ENCODE measurements at places on chromosomes 11 and 22.

GRCh38 chr11:19430346-19430745 is 189.6 kb upstream of the E2F8 start:
- DNase-seq: no peak

DNA sequence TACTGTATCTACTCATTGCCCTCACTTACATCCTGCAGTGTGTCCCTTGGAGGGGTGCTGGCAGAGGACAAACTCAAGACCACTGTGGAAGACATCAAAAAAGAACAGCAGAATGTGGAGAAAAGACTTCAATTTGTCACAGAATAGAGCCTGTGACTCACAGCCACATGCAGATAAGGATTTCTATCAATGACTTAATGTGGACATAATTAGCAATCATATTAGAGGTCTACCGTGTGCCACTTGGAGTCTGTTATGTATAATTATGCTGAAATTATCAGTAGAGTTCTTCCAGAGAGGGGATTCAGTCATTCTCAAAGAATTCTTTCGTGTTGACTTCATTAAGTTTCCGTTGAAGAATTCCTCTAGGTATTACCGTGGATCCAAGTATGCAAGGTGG is 473.5 kb downstream of the MIAT start:
- DNase-seq: no peak

DNA sequence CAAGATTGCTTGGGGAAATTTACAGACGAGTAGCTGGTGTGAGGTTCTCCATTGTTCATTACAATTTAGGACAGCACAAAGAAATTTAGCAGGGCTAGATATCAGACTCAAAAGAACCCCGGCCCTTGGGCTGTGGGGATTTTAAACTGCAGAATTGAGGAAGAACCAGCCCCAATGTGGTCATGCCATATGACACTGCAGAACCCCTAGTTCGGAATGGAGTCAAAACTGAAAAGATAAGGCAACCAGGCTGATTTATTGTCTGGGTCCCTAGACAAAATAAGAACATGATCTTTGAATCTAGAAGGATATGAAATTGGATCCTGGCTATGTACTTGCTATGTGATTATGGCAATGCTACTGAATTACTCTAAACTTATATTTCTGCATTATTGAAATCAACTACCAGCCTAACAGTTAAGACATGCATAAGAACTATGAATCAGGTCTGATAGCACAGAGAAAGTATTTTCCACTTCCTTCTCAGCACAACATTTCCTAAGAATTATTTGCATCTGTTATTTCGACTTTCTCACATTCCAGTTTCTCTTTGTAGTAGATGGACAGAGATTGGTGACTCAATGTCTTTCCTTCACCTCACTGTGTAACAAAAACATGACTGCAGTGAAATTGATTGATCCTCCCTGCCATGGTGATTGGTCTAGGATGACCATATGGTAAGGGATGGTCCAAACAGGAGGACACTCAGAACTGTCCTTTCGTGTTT is 13.2 kb downstream of the MMP3 start:
- DNase-seq: no peak

- no peak for DNase-seq
Observed at GRCh38 chr11:81394311-81394710, 1339.4 kb downstream of the FAM181B start.

GRCh38 chr11:33362051-33362910 is 105.1 kb downstream of the HIPK3 start:
- DNase-seq: peak; percentile 15

GRCh38 chr22:46864314-46865051 is 102.0 kb downstream of the TBC1D22A start:
- no peak for DNase-seq

DNA sequence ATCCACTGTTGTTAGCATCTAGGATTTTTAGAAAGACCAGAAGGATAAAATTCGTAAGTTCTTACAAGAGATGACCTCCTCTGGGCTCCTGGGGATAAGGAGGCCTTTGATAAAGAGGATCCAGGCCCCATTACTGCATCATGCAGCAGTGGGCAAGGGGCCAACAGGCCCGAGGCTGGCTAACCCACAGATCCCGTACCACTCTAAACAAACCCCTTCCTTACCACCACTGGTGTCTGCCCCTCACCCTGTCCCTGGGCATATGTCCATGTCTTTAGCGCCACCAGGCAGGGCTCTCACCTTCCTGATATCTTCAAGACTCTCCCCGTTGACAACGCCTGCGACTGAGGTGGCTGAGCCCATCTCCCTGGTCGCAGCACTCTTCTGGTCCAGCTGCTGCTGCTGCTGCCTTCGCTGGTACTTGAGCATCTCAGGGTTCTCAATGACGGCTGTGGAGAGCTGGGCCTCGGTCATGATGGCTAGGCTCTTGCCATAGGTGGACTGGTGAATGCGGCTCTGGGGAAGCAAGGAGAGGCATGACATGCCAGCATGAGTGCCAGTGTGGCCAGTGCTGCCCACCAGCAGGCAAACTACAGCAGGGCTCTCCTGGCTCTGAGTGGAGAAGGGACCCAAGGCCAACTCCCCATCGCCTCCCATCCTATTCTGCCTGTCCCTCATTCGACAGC is 46.2 kb downstream of the HIRA start:
- DNase-seq: no peak

DNA sequence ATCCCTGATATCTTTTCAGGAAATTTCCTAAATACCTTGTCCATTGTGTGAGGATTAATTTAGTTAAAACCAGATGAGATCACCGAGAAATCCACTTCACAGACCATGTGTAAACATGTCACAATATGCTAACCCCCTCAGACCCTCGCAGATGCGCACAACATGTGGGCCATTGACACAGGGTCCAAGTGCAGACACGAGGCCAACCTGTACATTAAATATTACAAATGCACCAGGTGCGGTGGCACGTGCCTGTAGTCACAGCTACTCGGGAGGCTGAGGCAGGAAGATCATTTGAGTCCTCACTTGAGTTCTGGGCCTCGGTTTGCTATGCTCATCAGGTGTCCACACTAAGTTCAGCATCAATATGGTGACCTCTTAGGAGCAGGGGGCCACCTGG is 9.9 kb upstream of the TMPRSS4 start:
- DNase-seq: no peak

DNA sequence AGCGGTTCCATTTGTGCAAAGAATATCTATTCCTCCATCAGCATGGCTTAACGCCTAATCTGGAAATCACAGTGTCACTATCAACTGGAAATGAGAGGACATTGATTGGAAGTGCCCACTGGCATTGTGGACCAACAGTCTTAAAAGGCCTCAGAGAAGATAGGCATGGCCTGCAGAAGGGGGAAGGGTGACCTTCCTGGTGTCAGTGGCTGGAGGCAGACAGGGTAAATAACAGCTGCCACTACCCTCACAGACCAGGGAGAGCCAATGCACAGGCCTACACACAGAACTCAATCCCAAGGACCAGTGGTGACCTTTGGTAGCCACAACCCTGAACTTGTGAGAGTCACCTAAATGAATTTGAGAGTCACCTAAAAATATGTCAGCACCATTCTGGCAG is 36.0 kb downstream of the DDIAS start:
- no peak for DNase-seq

- DNase-seq: no peak
Observed at GRCh38 chr11:19160847-19161246, 40.9 kb downstream of the CSRP3 start.

GRCh38 chr11:46348566-46349401 is 1.5 kb downstream of the DGKZ start:
- no peak for DNase-seq

- DNase-seq: no peak
Observed at GRCh38 chr11:19355601-19356000, 114.9 kb upstream of the E2F8 start.

- DNase-seq: no peak
Observed at GRCh38 chr11:30559004-30559403, 27.1 kb downstream of the MPPED2 start.

- no peak for DNase-seq
Observed at GRCh38 chr22:34972191-34972897, 93.6 kb upstream of the ISX start.

DNA sequence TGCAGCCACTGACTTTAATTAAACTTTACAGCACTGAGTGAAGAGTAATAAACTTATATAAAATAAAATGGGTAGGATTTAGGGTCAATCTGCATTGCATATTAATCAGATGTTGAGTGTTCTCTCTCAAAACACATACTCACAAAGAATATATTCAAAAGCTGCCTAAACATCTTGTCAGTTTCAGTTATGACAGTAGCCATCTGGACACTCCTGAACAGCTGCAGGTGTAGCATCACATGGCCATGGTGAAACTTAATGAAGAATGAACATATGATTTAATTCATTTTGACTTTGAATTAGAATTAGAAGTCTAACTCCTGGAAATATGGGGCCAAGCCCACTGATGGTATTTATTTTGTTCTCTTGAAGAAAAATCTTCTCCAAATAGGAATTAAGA is 684.3 kb upstream of the RAG2 start:
- no peak for DNase-seq

DNA sequence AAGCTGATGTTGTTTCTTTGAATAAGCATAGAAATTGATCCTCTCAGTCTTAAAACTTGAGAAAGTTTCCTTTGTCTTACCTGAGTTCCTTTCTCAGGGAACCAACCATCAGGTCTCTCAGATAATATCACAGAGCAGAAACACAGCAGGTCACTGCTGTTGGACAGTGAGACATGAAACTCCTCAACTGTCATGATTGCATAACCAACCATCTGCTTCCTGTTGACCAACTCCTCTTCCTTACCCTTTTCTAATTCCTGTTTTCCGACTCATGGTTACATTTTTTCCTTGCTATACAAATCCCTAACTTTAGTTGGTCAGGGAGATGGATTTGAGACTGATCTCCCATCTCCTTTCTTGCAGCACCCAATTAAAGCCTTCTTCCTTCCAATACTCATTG is 845.3 kb downstream of the FAM181B start:
- DNase-seq: no peak

DNA sequence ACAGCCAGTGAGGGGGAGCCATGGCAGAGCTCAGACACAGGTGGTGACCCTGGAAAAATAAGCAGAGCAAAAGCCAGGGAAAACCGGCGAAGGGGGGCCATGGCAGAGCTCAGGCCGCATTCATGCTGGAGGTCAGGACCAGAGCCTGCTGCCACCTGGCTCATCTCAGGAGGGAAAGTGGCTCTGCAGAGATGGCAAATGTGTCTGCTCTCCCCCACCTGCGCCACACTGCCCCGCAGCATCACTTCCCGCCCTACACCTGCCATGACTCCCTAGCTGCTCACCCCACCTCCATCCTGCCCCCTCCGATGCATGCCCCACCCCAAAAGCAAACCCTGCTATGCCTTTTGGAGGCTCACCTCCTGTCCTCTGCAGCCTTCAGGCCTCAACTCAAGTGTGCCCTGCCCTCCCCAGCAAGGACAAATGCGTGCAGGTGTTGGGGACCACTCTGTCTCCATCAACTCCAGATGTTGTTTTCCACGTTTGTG is 123.2 kb upstream of the FGF3 start:
- DNase-seq: no peak

DNA sequence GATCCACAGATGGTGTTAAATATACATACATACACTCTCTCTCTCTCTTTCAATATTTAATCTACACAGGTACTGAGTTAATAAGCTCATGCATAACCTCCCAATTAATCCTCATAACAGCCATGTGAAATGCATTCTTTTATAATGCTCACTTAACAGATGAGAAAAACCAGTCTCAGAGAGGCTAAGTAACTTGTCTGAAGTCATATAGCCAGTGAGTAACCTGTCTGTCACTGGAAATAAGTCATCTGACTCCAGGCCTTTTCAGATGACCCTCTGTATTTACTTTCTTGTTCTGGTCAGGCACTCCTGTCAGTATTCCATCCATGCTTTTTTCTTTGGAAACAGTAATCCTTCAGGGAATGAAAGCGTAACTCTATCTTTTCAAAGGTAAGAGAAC is 594.0 kb upstream of the TENM4 start:
- DNase-seq: no peak

DNA sequence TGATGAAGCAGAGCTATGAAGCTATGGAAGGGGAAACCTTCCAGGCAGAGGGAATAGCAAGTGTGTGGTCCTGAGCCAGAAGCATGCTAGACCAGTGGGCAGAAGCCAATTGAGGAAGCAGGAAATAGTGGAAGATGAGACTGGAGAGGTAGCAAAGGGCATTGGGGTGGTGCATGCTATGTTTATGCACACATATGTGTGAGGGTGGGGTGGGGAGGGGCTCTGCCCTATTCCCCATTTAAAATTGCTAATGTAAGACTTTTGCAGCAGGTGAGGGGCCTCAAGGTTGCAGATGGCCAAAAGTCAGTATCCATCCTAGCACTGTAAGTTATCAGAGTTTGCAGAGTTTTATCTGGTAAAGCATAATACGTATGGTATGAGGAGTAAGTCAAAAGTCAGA is 626.6 kb upstream of the KIRREL3 start:
- DNase-seq: no peak

GRCh38 chr11:64803846-64804345 is 882 bp upstream of the MAP4K2 start:
- no peak for DNase-seq

- DNase-seq: no peak
Observed at GRCh38 chr22:37971475-37972434, 12.6 kb downstream of the SOX10 start.

GRCh38 chr11:11988099-11988651 is 20.3 kb downstream of the DKK3 start:
- no peak for DNase-seq

DNA sequence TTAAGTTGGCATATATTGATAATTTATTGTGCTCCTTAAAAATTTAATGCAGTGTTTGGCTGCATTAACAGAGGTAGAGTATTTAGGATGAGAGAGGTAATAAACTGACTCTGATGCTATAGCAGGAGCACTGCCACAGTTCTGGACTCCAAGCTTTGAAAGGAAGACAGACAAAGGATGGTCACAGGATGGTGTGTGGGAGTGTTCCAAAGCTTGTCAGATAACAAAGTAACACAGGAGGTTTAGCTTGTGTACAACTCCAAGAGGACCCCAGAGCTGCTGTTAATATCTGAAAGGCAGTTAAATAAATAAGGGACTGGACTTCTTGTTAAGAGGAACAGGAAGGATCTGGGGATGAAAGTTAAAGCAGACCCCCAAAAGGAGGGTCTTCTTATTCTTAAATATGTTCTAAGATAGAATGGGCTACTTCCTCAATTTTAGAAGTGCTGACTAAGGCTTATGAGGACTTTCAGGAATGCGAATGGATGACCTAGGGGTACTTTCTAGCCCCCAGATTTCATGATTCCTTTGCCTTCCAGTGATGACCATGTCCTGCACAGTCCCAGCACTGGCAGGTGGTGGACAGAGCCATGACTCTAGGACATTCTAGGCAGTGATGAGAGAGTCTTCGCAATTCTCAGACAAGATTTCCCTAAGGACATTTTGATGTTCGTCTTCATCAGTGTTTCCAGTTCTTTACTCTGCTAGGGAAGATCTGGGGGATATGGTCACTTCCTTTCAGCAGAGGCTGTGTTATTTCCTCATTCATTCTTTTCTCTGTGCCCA is 149.1 kb upstream of the RASSF10 start:
- no peak for DNase-seq
